ENCODE measurements at places on chromosomes 2 and 18. TPM values are rescaled to one million over a fixed set of nuclear protein-coding genes. Genes with fewer than 3 reads are reported as not detected.

The PLCL1 gene
- polyA plus RNA-seq = 22.5 TPM

The TANK gene
- 58.9 TPM for polyA plus RNA-seq

The CYS1 gene
- polyA plus RNA-seq = 133 TPM

GRCh38 chr2:236888794-236889780 lies 196.6 kb upstream of the COPS8 start:
- peak; percentile 65 for DNase-seq

DNA sequence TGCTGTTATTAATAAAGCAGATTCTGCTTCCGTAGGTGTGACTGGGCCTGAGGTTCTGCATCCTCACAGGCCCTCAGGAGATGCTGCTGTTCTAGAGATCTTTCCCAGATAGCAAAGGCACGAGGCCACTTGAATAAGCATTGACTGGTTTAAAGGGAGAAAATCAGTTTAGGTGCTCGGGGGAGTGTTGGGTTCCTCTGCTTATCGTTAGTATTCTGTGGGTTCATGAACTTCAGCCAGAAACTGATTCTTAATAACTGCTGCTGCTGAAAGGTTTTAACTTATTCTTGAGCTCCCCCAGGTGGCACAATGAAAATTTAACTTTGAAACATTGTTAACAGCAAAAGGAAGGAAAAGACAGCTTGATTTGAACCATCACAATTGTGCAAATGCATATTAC lies 56.9 kb downstream of the ITGA6 start:
- no peak for DNase-seq

GRCh38 chr18:36315736-36316135 lies 18.2 kb downstream of the FHOD3 start:
- no peak for DNase-seq

- DNase-seq = no peak
Observed at GRCh38 chr2:84899304-84900204, 5.9 kb upstream of the TMSB10 start.

GRCh38 chr18:10604182-10604581 lies 78.4 kb downstream of the NAPG start:
- DNase-seq = no peak

DNA sequence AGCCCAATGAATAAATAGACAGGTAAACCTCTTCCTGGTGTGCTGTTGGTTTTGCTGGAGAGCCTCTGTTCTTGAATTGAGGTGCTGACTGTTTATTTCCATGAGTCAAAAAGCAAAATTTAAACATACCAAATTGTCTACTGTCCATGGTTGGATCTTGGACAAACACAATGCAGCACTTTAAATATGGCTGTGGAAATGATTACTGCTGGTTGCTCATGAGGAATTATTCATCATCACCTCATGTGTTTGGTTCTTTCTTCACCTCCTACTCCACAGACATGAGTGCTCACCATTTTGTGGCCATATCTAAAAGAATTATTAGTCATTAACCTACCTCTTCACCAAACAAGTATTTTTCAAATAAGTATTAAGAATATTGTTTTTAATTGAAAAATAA lies 85.3 kb upstream of the GALNT5 start:
- DNase-seq = no peak

DNA sequence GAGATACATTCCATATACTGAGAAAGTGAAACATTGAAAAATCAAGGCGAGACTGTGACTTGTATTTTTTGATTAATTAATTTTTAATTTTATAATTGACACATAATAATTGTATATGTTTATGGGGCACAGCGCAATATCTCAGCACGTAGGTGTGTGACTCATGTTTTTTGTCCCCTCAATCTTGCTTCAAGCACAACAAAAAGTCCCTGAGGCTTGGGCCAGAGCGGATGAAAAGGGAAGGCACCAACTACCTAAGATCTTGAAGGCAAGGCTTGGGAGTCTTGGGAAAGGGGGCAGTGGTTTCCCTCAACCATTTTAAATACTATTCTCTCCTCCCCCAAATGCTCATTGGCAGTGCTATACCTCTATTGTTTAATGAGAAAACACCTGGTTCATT lies 9.9 kb downstream of the SGPP2 start:
- no peak for DNase-seq

DNA sequence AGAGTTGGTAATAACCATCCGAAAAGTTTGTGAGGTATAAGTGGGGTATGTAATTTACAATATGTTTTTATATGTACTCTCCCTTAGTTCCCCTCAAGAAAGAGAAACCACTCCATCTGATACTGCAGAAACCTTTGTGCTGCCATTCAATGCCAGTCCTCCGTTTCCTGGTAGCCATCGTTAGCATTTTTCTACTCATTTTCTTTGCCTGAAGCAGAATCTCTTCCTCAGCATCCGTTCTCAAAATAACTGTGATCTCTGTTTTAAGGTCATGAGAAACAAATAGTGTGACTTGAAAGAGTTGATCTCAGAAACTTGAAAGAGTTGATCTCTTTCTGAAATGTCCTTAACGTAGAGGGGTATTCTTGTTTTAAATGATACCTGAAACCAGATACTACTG lies 996 bp downstream of the PTCD3 start:
- no peak for DNase-seq

- no peak for DNase-seq
Observed at GRCh38 chr2:107392241-107392704, 434.4 kb upstream of the RGPD4 start.

- DNase-seq = no peak
Observed at GRCh38 chr18:36728345-36728744, 100.5 kb downstream of the TPGS2 start.
